KG1 (cell line): ENCODE measurements at places on chromosomes 16 and 17.

GRCh38 chr17:44536090-44536953 lies 21.0 kb upstream of the FZD2 start:
- DNase-seq = no peak

DNA sequence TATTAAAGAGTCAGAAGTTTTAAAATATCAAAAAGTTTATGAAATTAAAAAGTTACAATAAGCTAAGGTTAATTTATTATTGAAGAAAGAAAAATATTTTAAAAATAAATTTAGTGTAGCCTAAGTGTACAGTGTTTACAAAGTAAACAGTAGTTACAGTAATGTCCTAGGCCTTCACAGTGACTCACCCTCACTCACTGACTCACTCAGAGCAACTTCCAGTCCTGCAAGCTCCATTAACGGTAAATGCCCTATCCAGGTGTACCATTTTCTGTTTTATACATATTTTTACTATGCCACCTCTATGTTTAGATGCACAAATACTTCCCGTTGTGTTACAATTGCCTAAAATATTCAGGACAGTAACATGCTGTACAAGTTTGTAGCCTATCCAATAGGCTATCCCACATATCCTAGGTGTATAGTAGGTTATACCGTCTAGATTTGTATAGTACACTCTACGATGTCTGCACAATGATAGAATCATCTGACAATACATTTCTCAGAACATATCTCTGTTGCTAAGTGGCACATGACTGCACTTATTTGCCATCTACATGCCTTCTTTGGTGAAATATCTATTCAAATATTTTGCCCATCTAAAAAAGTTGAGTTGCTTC lies 67.2 kb upstream of the WSB1 start:
- DNase-seq = no peak

DNA sequence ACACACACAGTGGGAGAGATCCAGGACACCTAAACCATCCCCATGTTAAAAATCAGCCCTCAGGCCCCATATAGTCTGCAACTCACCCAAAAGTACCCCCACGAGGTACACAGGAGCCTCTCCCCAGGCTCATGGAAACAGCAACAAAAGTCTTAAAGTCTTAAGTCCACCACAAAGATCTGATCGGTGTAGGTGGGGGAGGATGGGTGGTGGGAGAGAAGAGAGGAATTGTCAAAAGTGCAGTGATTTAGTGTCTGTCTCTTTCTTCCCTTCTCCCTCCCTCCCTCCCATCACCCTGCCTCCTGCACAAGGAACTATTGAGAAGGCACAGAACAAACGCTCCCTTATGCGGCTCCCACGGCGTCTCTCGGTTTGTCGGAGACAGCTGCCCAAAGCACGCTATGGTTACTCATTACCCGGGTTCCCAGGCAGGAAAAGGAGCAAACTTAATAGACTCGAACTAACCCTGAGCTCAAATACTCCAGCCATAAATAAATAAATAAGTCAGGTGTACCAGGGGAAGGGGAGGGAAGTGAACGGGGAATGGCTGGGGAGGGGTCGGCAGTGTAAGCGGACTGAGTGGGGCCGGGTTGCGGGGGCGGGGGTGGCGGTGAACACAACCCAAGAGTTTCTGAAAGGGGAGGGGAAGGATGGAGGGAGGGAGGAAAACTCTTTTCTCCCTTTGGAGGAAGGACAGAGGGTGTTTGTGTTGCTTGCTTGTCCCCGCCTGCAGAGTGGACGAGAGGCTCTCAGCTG lies 477.4 kb downstream of the SLC39A11 start:
- no peak for DNase-seq

DNA sequence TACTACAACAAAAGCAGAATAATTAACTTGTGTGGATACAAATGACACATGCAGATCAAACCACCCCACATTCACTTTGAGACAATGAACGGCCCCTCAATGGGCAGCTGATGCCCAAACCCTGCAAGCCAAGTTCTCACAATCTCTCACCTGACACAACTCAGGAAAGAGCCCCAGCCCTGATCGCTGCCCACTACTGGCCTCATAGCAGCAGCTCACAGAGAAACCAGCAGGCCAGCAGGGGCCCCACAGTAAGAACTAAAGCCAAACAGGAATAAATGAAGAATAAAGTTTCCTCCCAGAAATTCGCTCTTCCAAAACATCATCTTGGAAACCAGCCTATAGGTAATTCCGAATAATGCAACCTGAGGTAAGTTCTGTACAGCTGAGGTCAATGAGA lies 7.7 kb downstream of the AKTIP start:
- DNase-seq = no peak

- no peak for DNase-seq
Observed at GRCh38 chr16:76964464-76965154, 226.4 kb upstream of the MON1B start.

DNA sequence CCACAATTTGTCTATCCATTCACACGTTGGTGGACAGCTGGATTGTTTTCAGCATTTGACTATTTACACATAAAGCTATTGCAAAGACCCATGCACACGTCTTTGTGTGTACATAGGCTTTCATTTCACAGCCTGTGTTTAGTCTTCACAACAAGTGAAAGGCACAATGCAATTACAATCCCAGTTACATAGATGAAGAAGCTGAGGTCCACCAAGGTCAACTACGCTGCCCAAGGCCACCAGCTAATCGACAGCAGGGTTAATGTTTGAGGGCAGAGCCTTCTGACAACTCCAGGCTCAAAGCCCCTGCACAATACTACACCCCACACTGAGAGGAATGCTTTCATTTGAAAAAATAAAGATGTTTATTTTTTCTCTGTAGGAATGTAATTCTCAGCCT lies 93.6 kb upstream of the CDH13 start:
- no peak for DNase-seq
